ENCODE measurements at places on chromosomes 3 and 15.

- no peak for DNase-seq
Observed at GRCh38 chr3:47133641-47134040, 30.3 kb downstream of the SETD2 start.

DNA sequence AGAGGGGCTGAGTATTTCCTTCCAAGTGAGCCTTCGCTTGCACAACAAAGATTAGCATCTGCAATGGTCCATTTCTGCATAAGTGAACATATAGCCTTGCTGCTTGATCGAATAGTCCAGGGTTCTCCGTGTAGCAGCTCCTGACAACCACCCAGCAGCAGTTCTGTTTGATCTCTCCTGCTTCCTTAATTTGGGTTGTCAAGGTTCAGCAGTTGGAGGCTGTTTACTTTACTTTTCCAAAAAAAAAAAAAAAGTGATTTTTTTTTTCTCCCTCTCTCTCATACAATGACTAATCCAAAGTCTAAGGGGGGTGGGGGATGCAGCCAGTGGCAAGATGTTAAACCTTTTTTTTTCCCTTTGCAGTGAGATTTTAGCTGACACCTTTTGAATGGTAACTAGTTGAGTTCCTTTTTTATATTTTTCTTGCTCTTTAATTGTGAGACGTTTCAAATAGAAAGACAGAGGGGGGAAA, 3.6 kb downstream of the FOXP1 start:
- no peak for DNase-seq

GRCh38 chr15:92623435-92623834, 32.1 kb downstream of the FAM174B start:
- no peak for DNase-seq

DNA sequence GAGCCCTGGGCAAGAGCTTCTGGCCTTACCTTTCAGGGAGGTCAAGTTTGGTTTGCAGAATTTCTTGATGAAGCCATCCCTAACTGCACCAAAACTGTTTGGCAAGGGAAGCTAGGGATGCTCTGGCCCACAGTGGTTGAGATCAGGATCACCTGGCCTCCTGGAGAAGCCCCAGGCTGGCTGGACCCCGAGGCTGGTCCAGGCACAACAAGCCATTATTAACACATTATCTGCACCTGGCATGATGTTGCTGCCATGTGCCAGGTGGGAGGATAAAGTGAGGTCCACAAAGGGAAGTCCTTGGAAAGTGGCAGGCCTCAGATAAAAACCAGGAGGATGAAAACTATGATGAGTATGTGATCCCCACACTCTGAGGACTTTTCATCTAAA, 35.9 kb upstream of the DUSP7 start:
- DNase-seq: no peak

GRCh38 chr15:52783191-52783829, 6.8 kb downstream of the ONECUT1 start:
- DNase-seq: no peak

GRCh38 chr15:35460616-35461015, 85.3 kb downstream of the DPH6 start:
- no peak for DNase-seq

- peak; percentile 43 for DNase-seq
Observed at GRCh38 chr3:66362541-66362941, 138.3 kb downstream of the LRIG1 start.

DNA sequence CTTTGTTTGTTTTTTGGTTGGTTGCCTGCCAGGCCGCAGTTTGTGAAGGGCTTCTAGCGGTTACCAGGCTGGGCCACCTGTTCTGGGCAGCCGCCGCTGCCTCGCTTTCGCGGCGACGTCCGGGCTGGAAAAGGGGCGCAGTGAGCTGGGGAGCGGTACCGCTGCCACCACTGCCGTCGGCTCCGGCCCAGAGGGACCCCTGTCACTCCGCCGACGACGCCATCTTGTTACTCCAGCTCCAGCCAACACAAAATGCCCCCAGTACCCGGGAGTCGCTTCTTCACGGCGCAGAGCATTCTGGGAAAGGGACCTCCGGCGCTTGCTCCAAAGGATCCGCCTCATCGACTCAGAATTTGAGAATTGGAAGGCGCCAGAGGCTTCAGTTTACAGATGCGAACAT, 238.8 kb downstream of the CDIN1 start:
- DNase-seq: no peak

DNA sequence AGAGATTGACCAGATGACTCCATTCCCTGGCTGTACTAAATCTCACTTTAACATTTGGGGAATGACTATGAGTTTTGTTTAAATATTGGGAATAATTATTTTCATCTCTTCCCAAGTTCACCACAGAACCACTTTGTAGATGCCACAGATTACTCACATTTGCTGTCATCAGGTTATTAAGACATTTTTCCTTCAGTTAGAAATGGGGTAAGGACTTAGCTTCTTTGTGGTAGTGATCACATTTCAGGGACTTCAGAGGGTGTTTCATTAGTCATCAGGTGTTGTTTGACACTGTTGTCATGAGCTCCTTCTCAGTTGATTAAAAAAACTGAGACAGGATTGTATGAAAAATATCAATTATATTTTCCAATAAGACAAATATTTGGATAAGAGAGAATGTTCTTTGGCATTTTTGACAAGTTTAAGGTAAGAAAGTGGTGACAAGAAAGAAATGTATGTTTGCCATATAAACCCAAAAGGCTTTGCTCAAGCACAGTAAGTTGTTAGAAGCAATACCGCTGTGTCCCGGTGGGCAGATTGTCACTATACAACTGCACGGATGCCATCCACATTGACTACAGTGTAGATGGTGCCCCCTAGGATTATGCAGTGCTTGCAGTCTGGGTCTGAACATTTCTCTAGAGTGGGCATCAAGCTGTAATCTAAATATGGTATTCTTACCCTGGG, 22.3 kb downstream of the FBXL2 start:
- peak; percentile 85 for DNase-seq

DNA sequence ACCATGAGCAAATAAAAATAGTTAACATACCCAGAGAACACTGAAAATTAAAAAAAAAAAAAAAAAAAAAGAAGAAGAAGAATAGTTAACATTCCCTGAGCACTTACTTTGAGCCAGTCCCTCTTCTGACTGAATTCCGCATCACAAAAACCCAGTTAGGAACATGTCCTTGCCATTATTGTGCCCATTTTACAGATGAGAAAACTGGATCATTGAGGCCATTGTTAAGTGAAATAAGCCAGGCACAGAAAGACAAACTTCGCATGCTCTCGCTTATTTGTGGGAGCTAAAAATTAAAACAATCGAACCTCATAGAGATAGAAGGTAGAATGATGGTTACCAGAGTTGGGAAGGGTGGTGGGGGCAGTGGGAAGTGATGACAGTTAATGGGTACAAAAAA, 119.5 kb downstream of the FGF12 start:
- DNase-seq: no peak

DNA sequence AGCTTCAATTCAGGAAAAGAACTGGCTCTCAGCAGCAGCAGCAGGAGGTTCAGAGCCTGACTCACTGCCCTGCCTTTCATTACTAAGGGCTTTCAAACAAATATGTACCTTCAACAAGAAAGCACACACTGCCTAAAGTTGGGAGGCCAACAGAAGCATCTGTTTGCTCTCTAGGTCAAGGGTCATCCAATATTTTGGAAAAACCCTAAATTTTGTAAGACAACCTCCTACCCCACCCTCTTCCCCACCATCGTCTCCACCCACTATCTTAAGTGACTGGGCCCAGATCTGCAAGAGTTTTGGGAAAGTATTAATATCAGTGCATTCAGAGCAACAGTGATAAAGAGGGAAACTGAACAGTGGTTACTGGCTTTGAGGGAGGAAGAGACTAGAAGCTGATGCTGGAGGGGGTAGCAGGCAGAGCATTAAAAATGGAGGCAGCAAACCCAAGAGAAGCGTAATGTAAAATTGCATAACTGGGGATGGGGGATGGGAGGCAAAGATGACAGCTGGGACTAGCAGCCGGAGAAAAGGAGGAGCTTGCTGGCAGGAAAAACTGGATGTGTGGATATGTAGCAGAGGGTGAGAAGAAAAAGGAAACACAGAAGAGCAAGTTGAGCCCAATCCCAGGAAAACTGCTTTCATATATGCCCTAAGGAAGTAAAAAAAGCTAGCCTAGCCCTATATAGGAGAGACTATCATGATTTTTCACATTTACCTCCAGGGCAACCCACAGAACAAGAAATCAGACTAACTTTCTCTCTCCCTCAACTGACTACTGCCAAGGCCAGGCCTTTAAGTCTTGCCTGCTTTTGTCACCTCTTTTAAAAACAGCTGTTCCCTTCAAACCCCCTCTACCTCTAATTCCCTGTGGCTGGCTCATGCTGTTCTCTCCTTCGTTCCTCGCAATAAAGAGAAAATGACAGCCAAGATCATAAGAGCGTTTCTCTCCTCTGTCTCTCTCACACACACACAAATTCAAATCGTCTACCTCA, 31.4 kb downstream of the NPTN start:
- peak; percentile 32 for DNase-seq

- no peak for DNase-seq
Observed at GRCh38 chr3:195847055-195847950, 35.6 kb upstream of the MUC4 start.

GRCh38 chr3:111980716-111981456, 2.1 kb downstream of the ABHD10 start:
- no peak for DNase-seq

DNA sequence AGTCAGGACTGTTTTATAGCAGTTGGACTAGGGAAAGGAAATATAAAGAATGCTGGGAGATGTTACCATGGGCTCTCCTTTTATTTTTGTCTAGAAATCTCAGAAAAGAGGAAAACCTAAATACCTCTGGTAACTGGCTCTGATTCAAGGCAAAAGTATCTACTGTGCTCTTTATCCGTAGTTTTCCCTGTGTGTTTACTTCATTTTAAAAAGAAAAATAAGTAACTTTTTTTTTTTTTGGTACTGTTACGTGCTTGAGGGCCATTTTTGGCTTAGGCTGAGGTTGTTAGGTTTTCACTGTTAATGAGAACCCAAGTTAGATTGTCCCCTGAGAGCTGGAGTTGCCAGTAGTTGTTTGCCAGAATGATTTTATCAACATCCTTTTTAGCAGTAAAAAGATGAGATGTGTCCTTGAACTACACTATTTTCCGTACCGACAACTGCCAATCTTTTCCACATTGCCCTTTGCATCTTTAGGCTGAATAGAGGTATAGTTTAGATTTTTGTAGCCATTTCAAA, 35.8 kb downstream of the IQGAP1 start:
- no peak for DNase-seq

DNA sequence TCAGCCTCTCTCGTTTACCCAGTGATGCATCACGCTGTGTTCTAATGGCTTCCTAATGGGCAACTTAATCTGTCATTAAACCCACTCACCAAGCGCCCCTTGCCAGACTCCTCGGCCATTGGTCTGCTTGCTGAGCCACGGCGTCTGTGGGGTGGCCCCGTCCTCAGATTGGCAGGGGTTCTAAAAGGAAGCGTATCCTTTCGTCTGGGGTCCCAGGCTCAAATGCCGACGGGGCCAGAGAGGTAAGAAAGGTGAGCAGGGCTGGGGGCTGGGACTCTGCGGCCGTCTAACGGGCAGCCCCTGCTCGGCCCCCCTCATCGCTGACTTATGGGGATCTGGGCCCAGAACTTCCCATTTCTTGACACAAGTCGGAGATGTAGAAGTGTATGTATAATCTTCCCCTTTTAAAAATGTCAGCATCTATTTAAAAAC, 315.1 kb upstream of the PROK2 start:
- DNase-seq: no peak

DNA sequence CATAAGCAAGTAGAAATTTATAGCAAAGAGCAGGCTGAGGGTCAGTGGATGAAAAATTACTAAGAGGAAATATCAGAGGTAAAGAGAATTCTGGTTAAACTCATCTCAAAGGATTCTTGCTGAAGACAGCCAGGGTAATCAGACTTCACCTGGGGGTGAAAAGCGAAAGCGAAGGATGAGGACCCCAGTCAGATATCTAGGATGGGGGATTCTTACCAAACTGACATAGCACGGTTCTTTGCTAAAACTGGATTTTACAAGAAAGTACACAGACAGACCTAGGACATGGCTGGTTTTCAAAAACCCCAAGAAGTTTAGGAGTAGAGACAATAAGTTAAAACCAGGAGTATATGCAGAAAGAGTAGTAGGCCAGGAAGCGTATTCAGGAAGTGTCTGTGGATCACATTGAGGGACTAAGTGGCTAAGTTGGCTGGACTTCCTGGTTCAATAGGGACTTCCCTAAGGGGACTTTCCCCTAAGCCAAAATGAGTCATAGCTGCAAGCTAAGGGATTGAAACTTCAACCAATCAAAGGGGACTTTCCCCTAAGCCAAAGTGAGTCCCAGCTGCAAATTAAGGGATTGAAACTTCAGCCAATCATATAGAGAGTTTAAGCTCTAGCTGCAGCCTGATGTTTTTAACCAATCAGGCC, 2.4 kb upstream of the CFAP91 start:
- DNase-seq: no peak

GRCh38 chr15:91456251-91456718, 356.2 kb downstream of the SV2B start:
- peak; percentile 32 for DNase-seq

- no peak for DNase-seq
Observed at GRCh38 chr15:89632563-89633430, 22.5 kb downstream of the KIF7 start.

GRCh38 chr3:184334470-184335158, 2.8 kb upstream of the FAM131A start:
- DNase-seq: no peak

GRCh38 chr3:103218146-103218545, 783.3 kb downstream of the ZPLD1 start:
- no peak for DNase-seq

GRCh38 chr3:197242784-197243432, 55.5 kb downstream of the DLG1 start:
- DNase-seq: no peak

- DNase-seq: no peak
Observed at GRCh38 chr3:134323966-134324962, 50.0 kb downstream of the AMOTL2 start.
